ENCODE measurements at places on chromosomes 2 and 18.

- H3K27me3 ChIP-seq = no peaks in the 10 kb centered on the region
- peaks cover 3% of the 10 kb centered on the region for H3K4me1 ChIP-seq
- no peak for DNase-seq
- H3K4me3 ChIP-seq = no peak overlapping the region
- no peaks in the 10 kb centered on the region for H3K36me3 ChIP-seq
Observed at GRCh38 chr2:194128810-194129209, 1528.2 kb upstream of the SLC39A10 start.

DNA sequence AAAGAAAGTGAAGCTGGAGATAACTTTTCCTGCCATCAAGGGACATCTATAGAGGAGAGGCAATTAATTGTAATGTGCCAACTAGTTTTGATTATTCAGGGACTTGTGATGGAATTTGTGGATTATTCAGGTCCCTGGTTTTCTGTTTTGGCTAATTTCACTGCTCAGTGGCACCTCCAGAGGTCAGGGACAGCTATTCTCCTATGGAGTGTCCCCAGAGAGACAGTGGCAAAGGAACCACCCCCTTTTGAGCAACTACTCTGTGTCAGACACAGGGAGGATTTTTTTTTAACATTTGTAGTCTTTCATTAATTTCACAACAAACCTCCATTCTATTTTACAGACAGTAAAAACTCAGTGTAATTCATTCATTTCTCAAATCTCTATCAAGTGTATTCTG lies 206.0 kb upstream of the SPRED2 start:
- no peaks in the 10 kb centered on the region for H3K36me3 ChIP-seq
- H3K4me3 ChIP-seq = no peak overlapping the region
- H3K4me1 ChIP-seq = peaks cover 2% of the 10 kb centered on the region
- DNase-seq = no peak

- no peaks in the 10 kb centered on the region for H3K27me3 ChIP-seq
- no peak for DNase-seq
Observed at GRCh38 chr18:23126376-23127056, 8.8 kb upstream of the CABLES1 start.

GRCh38 chr2:182069908-182070307 lies 84.3 kb downstream of the PPP1R1C start:
- H3K4me1 ChIP-seq = peaks cover 5% of the 10 kb centered on the region
- H3K27me3 ChIP-seq = peaks cover 2% of the 10 kb centered on the region
- DNase-seq = no peak
- no peak overlapping the region for H3K27ac ChIP-seq
- H3K4me3 ChIP-seq = no peak overlapping the region

DNA sequence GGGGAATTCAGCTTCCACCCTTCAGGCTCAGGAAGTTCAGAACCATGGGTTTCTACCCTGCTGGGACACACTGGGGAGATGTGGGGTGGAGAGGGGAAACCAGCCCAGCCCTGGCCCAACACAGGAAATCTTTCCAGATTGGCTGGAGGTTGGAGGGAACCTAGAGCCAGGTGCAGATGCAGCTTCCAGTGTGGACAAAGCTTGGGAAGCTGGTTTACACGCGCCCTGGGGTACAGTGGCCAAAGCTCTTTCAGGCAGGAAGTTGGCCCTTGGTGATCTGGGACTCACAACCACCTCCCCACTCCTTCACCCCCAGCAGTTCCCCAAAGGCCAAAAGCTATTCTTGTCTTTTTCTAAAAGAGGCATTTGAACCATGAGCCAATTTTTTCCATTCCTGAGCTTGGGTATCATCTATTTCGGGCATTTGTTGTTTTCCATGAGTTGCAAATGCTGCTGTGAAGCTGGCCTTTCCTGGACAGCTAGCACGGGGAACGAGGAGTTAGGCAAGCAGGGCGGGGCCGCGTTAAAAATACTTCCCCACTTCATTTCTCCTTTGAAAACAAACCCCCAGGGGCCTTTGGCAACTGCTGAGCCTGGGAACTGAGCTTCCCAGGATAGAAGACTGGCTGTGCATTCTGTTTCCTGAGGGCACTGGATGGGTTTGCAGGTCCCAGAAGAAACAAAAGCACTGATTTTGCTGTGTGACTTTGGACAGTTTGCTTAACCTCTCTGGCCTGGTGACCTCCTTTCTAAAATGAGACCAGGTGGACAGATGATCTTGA lies 3.1 kb upstream of the ARID5A start:
- H3K4me3 ChIP-seq = no peak overlapping the region
- no peaks in the 10 kb centered on the region for H3K36me3 ChIP-seq
- no peak for DNase-seq
- peaks cover 15% of the 10 kb centered on the region for H3K4me1 ChIP-seq

- H3K27me3 ChIP-seq = no peaks in the 10 kb centered on the region
- H3K4me3 ChIP-seq = no peak overlapping the region
- H3K36me3 ChIP-seq = no peaks in the 10 kb centered on the region
- no peak overlapping the region for H3K27ac ChIP-seq
- DNase-seq = no peak
- H3K4me1 ChIP-seq = no peaks in the 10 kb centered on the region
Observed at GRCh38 chr2:23037596-23037995, 347.4 kb upstream of the KLHL29 start.

- peak; percentile 62 for DNase-seq
- peaks cover 30% of the 10 kb centered on the region for H3K4me1 ChIP-seq
- H3K27me3 ChIP-seq = no peaks in the 10 kb centered on the region
- H3K27ac ChIP-seq = peak overlapping the region; percentile 95
Observed at GRCh38 chr18:58887613-58887963, 22.9 kb downstream of the ZNF532 start.

DNA sequence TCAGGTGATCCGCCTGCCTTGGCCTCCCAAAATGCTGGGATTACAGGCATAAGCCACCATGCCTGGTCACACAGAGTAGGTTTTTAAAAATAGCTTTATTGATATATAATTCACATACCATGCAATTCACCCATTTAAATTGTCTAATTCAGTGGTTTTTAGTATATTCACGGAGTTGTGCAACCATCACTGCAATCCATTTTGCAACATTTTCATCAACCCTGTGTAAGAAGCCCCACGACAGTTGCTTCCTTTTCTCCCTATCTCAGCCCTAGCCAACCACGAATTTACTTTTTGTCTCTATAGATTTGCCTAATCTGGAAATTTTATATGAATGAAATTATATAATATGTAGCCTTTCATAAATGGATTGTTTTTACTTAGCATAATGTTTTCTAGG lies 266.4 kb downstream of the NAPG start:
- no peak overlapping the region for H3K27ac ChIP-seq
- no peaks in the 10 kb centered on the region for H3K36me3 ChIP-seq
- H3K4me1 ChIP-seq = no peaks in the 10 kb centered on the region
- H3K27me3 ChIP-seq = no peaks in the 10 kb centered on the region

DNA sequence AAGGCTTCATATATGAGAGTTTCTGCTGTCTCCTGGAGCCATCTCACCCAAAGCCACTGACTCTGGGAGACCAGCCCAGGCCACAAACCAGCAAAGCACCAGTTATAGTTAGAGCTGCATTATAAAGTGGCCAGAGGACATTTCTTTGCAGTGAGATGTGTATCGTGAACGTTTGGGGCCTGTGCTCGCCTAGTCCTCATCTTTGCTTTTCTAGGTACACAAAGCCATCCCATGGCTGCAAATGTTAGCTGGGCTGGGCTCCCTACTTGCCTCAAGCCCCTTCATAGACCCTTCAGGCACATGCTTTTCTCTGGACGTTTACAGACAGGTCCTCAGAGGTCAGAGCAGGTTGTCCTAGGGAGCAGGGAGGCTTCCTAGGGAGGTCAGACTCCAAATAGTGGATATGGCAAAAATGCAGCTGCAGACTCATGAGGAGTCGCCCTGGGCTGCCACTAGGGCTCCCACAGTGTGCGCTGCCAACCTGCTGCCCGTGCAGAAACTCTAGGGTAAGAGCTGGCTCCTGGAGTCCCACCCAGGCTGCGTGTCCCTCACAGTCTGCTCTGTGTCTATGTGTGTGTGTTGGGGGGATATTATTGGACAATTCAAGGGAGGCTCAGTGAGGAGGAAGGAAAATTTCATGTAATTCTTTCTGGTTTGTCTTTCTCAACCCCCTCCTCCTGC lies 141.0 kb downstream of the RPIA start:
- H3K27me3 ChIP-seq = peaks cover 7% of the 10 kb centered on the region
- DNase-seq = no peak
- H3K27ac ChIP-seq = no peak overlapping the region
- H3K4me3 ChIP-seq = no peak overlapping the region
- H3K36me3 ChIP-seq = no peaks in the 10 kb centered on the region

DNA sequence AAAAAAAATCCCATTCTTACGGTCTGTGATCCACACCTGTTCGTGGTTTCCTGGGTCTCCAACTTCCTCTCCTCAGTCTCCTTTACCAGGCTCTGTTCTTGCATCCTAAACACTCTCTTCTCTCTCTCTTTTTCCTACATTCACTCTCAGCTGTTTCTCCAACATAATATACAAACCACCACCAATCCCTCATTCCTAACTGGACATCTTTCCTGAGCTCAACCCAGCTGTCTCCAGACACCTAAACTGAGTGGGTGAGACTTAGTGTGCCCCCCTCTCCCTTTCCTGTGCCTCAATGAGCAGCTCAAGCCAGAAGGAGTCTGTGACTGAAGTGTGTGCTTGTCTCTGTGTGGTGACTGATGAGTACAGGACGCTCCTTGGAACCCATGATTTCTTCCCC lies 59.4 kb downstream of the LIPG start:
- H3K4me1 ChIP-seq = peaks cover 32% of the 10 kb centered on the region
- no peaks in the 10 kb centered on the region for H3K36me3 ChIP-seq
- no peak for DNase-seq
- no peak overlapping the region for H3K4me3 ChIP-seq
- H3K27ac ChIP-seq = no peak overlapping the region
